Activated CD4-positive, CD25-positive, alpha-beta regulatory T cell treated with anti-CD3 and anti-CD28 coated beads, Interleukin-2, amount 50 U/mL, for 72 hours (primary cell): ENCODE measurements at places on chromosomes 2 and 18.

DNA sequence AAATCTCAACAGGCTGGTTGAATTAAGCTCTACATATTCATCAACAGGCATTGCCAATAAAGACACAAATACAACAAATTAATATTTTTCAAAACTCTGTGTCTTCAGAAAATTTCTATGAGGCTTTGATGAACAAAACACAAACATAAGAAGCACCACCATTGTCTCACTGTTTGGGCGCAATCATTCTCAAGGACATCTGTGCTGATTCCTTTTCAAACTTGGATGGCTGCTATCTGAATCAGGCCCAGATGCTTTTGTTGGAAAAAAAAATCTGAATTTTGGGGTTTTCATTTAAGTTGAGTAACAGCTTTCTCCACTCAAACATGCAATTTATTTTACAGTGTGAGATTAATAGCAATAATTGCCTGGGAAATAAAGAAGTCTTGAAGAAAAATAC lies 173.8 kb downstream of the NRXN1 start:
- DNase-seq, result no peak

DNA sequence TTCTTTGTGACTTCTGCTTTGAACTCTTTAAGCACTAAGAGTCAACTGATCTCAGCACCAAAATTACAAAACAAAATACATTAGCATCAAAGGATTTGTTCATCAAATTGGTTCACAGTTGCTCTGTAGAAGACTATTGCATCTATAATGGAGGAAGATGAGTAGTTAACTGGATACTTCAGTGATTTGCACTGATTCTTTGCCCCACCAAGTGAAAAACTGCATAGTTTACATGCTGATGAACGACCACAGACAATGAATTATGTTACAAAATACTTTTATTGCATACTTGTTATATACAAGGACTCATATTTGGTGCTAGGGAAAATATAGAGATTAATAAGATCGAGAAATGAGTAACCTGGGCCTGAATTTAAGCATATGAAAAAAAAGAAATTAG lies 107.2 kb downstream of the SCG2 start:
- no peak for DNase-seq

DNA sequence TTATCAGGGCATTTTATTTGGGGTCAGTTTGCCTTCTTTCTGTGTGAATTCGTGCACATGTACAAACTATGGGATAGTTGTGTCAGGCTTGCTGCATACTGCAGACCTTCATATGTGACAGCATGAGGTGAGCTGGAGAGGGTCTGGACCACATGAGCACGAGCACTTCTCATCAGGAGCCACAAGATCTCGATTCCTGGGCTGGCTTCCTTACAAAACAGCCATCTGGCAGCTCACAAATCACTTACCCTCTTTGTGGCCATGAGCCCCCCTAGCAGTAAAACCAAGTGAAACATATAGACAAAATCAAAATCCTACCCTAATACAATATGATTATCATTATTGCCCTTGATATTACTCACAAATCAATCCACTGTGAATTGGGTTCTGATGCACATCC lies 121.2 kb downstream of the MTCL1 start:
- no peak for DNase-seq

DNA sequence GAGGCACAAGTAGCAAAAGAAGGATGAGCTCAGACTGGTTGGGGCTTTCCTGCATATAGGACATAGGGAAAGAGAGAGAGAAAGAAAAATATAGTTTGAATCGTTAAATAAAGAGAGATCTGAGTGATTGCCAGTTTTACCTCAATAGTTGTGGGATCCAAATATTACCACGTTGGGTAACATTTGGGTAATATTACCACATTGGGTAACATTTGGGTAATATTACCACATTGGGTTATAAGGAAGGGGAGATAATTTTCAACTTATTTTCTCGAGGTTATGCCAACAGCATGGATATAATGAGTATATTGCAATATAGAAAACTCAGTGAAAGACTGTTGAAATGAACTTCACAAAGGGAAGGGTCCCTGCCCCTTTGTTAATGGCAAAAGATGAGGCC lies 20.7 kb downstream of the SP140 start:
- DNase-seq, result no peak

DNA sequence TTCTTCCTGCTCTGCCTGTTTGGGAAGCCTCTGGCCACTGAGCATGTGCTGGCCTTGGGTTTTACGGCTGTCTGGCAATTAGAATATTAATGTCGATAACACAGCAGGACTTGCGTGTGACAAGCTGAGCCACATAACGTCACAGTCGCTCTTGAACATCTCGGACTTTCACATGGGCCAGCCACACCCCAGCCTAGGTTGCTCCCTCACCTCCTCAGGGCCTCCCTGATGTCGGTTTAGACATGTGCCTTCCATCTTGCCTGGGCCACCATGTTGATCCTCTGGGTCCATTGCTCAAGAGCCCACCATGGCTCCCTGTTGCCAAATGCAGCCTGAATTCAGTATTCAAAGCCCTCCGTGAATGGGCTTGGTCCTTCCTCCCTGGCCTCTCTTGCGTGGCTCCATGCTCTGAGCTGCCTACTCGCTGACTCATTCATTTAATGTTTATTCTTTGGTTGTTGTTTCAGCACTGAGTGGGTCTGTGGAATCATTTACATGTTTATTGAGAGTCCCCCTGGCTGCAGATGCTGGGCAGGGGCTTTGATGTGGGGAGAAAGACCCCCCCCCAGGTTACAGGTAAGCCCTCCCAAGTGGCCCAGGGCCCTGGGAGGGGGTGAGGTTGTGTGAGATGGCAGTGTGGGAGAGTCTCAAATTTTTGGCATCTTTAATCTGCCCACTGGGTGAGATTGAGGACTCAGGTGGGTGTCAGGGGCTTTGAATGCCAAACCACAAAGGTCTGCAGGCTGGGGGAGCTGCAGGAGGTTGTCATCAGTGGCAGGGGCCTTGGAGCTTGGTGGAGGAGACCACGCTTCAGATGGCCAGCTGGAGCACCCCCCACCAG lies 62.0 kb downstream of the ODC1 start:
- no peak for DNase-seq

- peak; percentile 49 for DNase-seq
Measured at GRCh38 chr18:23136326-23137096, 1.2 kb downstream of the CABLES1 start.

DNA sequence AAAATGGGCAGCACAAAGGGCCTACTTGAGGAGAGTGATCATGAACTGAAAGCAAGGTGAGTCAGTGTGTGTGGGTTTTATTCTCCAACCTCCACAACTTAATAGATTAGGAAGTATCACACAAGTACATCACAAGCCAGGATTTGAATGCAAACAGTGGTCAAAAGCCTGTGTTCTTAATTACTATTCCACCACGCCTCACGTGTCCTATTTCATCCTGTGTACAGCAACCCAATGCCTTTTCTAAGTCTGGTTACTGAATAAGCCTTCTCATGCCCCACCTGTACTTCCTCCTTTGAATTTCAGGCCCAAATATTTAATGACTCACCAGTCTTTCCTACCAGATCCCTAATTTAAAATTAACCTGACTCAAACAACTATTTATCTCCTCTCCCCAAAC lies 755.7 kb upstream of the SLC8A1 start:
- DNase-seq, result no peak

- no peak for DNase-seq
Measured at GRCh38 chr2:34936089-34936488, 1337.0 kb upstream of the FAM98A start.

DNA sequence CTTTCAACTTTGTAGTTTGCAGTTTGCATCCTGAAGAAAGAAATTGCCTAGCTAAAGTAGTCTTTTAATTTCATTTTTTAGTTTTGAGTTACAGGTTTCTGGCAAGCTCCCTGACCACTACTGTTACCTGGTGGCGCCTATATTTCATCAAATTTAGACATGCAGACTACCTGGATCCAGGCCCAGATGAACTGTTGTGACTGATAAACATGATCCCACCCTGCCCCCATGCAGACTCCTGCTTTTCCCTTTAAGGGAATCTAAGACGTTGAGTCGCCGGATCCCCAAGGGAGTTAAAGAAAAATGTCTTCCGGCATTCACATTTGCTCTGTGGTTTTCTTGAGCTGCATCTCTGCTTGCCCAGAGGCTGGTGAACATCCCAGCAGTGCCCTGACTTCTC lies 22.2 kb downstream of the METAP1D start:
- DNase-seq, result no peak

DNA sequence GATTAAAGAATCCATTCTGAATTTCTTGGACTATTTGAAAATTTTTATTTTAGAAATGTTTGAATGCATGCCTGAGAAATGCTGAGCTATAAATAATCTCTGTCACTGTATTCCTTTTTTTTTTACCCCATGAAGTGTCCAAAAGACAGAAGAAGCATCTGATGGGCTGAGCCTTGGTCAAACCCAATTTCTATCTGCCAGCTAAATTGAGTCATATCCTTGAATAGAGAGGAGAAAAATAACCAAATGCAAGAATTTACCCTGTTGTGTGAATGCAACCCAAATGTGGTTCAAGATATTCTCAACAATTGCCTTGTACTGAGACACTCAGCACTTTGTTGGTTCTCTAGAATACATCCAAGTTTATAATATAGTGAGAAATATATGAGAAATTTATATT lies 223.5 kb downstream of the UBE2E3 start:
- no peak for DNase-seq

DNA sequence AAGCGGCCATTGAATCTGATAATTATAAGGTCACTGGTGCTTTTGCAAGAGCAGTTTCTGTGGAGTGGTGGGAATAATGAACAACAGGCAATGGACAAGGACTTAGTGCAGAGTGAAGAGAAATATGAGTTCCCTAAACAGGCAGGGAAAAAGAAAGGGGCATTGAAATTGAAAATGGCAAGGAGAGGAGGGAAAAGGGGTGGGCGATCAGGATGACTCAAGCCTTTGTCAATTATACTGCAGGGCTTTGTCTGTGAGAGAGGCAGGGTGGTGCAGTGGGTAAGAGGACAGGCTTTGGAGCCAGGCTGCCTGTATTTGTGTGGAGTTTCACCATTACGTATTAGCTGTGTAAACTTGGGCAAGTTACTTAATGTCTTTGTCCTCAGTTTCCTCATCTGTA lies 29.5 kb upstream of the PAIP2B start:
- no peak for DNase-seq

DNA sequence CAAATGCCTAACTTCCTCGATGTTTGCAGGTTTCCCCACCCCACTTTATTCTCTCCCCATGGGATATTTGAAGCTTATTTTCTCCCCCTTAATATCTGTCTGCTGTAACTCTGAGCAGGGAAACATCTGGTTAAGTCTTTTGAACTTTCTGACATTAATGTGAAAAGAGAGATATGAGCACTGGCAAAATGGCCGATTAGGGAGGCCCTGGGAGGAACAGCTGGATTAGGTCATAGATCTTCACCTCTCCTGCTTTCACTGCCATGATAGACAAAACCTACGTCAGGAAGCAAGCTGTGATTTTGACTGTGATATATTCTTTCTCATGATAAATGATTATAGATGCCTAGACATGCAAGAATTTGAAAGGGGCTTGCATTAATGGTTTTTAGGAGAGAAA lies 43.6 kb downstream of the LYPD6B start:
- DNase-seq, result no peak

- no peak for DNase-seq
Measured at GRCh38 chr2:149732001-149732685, 144.6 kb upstream of the MMADHC start.

DNA sequence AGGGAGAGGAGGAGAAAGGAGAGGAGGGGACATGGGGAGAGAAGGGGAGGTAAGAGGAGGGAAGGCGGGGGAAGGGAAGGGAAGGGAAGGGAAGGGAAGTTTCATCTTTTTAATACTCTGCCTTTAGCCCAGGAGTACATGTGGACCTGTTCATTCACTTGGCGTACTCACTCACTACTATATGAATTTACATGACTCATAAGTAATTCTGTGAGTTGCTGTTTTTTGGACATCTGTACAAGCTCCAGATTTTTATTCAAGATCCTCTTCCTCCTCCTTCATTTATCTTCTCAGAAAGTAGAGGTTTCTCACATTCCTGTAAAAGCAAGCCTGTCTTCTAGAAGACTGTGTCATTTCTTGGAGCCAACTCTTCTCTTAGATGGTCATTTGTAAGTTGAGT lies 84.6 kb downstream of the RDH14 start:
- DNase-seq, result no peak

DNA sequence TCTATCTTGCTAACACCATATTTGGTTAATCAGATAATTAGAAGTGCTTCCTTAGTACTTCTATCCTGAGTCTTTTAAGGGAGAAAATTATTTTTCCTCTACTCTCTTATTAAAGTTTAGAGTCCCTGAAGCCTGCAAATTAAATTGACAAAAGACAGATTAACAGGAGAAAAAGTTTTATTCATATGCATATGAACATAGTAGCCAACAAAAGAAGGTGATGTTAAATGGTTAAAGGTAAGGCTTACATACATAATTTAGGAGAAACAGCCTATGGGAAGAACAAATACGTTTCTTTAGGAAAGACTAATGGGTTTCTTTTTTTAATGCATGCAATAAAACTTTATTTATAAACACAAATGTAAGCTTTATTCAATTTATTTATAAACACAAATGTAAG lies 805.0 kb downstream of the CPS1 start:
- no peak for DNase-seq

- peak; percentile 56 for DNase-seq
Measured at GRCh38 chr2:218284106-218284811, 8.0 kb downstream of the TMBIM1 start.

DNA sequence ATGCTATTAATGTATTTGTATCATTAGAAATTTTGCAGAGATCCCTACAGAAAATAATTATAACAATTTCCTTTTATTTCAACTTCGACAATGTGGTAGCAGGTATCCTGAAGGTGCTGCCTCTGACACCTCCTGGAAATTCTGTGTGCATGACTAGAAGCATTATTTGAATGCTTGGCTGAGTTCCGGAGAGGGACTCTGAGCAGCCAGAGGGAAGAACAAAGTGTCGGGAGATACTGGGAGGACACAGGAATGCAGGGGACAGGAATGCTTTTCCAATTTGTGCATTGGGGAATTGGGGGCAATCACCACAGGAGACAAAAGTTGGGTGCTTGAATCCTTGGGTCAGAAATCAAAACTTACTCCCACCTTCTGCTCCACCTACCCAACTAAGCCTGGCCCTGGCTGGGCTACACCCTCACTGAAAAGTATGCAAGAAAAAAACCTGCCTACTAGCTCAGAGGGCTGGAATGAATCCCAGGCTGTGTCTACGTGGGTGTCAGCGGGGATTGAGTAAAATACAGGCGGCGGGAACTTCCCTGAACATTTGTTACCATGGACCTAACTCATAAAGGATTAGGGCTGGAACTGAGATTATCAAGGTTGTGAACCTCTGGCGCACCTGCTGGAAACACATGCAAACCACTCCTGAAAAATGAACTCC lies 299.3 kb downstream of the SOX11 start:
- no peak for DNase-seq

DNA sequence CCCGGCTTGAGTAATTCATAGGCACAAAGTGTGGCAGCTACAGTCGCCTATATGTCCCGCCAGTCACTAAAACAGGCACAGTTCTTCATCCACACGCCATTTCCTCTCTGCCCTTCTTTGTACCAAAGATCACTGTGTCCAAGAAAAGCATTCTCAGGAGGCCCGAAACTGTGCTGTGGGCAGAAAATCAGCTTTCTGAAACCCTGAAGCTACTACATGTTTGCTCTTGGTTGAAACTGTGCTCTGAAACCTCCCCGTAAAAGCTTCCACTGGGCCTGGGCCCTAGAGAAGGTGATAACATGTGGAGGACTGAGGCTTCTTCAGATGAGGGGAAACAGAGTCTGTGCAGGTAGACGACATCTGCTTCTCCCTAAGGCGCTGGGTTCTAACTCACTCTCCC lies 75.6 kb upstream of the ID2 start:
- DNase-seq, result no peak
